ENCODE measurements at places on chromosomes 12 and 14.

- peak; percentile 57 for DNase-seq
These were observed 37.6 kb upstream of the BCL2L14 start for GRCh38 chr12:12032851-12033797.

DNA sequence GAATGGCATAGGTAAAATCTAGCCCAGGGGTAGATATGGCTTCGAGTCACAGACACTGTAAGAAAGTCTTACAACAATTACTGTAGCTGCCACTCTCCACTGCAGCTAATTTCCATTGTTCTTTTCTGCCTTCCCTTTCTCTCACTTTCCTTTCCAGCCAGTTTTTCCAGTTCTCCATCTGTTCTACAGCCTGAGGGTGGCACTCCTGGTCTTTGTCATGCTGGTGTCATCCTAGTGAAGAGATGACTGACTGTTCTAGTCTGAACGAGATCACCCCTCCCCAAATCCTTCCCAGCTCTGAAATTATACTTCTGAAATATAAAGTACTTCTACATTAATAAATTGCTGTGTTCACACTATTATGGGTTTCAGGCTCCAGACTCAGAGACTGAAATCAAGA lies 74.2 kb upstream of the CSRP2 start:
- no peak for DNase-seq

- no peak for DNase-seq
These were observed 108.6 kb downstream of the FOXN3 start for GRCh38 chr14:89308232-89308959.

DNA sequence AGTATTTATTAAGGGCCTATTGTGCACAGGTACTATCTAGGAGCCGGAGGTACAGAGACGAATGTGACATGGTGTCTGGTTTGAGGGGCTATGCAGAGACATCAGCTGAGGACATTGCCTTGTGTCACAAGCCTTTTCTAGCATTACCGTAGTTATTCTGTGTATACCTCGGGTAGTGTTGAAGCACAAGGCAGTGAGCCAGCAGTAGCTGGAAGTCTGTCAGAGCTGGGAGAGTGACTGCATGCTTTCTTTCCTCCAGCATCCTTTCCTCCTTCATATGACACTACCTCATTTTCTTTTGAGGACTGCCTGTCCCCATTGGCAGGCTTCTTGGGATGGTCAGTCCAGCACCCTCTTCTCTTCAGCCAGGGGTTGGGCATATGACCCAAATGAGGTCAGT lies 77.0 kb downstream of the POLR3B start:
- no peak for DNase-seq

DNA sequence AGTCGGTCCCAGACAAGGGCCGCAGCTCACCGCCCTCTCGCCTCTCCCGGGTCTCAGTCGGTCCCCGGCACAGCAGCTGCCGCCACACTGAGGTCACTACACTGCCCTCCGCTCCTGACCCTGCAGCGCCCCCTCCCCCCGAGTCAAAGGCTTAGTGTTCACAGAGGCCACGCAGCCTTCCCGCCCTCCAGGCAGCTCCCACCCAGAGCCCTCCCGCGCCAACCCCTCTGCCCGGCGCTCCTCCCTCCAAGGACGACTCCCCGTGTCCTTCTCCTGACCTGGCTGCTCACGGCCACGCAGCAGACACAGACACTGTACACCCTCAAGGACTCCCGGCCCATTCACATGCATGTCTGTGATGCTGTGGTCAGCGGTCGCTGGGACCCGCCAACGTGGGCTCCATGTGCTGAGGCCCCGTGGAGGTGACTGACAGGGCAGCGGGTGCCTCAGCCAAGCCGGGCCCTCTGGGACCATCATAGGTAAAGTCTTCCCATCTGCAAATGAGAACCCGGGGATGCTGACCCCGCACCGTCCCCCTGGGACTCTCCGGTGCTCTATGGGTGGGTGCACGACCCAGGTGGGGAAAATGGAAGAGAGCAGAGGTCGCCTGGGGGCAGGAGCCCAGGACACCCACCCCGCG lies 16.3 kb upstream of the GALNT9 start:
- no peak for DNase-seq

DNA sequence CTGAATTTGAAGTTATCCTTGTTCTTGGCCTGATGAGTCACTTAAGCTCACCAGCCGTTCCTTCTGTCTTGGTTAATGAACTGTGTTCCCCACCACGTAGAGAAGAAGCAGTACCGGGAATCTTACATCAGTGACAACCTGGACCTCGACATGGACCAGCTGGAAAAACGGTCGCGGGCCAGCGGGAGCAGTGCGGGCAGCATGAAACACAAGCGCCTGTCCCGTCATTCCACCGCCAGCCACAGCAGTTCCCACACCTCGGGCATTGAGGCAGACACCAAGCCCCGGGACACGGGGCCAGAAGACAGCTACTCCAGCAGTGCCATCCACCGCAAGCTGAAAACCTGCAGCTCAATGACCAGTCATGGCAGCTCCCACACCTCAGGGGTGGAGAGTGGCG lies 68.2 kb downstream of the FRMD6 start:
- no peak for DNase-seq

GRCh38 chr14:76761960-76762410 lies 717 bp downstream of the VASH1 start:
- DNase-seq: no peak

GRCh38 chr12:124487834-124488165 lies 79.6 kb downstream of the NCOR2 start:
- no peak for DNase-seq
